ENCODE measurements at places on chromosomes 5 and 9.
A peak's percentile ranks its signal among the peaks of the same experiment; 100 is the strongest.

- no peak for DNase-seq
These were observed 27.6 kb downstream of the ACTL7A start for GRCh38 chr9:108889649-108890067.

DNA sequence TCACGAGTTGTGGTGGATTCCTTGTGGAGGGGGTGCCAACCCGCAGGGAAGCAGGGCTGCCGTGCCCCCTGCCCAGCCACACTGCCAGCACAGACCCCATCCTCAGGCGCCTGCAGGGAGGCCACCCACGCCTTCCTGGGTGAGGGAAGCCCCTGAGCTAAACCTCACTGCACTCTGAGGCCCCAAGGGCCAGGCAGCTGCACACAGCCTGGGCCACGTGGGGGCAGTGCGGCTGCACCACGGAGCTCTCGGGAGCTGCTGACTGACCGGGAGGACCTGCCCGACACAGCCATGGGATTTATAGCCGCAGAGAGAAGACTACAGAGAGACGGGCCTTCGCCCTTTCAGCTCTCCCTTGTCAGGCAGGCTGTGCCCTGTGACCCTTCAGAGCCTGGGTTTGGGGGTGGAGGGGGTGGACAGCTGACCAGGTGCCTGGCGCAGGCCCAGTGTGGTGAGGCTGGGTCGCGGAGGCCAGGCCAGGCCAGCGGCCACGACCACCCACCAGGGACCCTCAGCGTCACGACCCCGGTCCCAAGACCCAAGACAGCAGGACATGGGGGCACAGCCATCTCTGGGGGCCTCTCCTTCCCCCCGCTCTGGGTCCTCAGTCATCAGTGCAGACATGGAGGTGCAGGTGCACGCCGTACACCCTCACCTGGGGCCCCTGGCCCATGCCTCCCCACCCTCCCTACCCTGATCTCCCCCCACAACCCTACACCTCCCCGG, 4.3 kb upstream of the AHRR start:
- peak; percentile 77 for DNase-seq

DNA sequence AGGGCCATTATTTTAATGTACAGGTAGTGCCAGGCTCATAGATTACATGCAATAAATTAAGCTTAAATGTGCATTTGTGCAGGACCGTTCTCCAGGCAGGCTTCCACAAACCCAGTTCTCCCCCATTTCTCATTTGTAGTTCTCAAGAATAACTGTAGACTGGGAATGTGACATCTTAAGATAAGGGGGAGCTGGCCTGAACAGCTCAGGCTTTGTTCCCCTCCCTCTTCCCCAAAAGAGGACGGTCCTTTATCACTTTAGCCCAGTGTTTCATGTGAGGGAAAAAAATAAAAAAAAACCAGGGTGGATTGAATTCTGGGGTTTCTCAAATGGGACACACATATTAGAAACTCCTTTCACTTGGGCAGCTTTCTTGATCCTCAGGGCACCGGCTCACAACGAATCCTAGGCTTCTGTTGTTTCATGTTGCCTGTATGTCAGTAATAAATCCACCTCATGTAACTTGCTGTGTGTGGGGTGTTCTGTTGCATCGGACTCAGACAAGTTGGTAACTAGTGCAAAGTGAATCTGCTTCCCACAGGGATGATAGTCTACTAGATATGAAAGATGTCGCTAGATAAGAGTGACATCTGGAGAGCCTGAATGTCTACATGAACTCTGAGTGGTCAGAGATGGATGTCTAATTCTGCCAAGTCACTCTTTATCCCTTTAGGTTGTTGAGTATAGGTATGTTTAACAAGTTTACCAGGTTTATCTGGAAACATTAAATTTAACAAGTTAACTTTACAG, 2030.6 kb upstream of the NUDT12 start:
- no peak for DNase-seq

DNA sequence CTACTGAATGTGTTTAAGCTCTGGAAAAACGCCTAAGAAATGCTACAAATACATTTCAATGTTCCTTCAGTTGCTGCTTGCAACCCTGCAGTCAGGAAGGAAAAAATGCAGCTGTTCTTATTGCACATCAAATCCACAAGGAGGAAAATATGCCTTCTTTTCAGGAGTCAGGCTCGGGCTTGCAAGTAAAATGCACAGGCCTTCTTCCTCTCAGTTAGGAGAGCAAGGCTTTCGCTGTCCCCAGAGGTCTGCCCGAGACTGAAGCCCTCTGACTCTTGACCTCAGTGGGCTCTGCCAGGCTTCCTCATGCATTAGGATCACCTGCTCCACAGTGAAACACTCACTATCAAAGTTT, 899 bp upstream of the SHC3 start:
- no peak for DNase-seq

- no peak for DNase-seq
These were observed 74.0 kb upstream of the PHYKPL start for GRCh38 chr5:178306430-178307225.

GRCh38 chr9:85527331-85528020, 214.3 kb downstream of the AGTPBP1 start:
- peak; percentile 27 for DNase-seq

DNA sequence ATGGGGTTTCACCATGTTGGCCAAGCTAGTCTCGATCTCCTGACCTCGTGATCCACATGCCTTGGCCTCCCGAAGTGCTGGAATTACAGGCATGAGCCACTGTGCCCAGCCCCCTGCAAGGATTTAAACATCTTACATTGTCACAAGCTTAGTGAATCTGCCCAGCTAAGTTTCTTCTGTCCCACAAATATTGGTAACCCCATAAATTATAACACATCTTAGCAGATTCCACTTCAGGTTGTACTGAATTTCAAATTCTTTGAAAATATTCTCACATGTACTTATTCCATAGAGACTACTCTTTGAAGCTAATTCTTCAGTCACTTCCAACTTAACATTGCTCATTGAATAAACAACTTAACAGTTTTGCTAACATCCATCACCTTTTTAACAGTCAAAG, 13.4 kb upstream of the AFF4 start:
- no peak for DNase-seq

- no peak for DNase-seq
These were observed 57.5 kb upstream of the ADRB2 start for GRCh38 chr5:148768806-148769415.

DNA sequence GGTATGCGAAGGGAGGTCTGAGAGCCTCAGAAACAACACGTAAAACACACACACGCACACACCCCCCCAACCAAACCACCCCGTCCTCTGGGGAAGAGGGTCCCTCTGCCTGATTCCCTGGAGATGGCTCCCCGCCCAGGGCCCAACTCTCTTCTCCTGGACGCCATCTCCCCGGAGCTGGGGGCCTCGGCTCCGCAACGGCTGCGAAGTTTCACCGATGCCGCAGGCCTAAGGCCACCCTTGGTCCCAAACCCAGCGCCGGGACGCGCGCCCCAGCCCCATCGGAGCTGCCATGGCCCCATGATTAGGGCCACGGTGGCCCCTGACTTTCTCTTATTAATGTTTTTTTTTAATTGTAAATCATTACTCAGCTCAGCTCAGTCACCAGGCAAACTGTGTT, 181.4 kb upstream of the TBCA start:
- DNase-seq = no peak

DNA sequence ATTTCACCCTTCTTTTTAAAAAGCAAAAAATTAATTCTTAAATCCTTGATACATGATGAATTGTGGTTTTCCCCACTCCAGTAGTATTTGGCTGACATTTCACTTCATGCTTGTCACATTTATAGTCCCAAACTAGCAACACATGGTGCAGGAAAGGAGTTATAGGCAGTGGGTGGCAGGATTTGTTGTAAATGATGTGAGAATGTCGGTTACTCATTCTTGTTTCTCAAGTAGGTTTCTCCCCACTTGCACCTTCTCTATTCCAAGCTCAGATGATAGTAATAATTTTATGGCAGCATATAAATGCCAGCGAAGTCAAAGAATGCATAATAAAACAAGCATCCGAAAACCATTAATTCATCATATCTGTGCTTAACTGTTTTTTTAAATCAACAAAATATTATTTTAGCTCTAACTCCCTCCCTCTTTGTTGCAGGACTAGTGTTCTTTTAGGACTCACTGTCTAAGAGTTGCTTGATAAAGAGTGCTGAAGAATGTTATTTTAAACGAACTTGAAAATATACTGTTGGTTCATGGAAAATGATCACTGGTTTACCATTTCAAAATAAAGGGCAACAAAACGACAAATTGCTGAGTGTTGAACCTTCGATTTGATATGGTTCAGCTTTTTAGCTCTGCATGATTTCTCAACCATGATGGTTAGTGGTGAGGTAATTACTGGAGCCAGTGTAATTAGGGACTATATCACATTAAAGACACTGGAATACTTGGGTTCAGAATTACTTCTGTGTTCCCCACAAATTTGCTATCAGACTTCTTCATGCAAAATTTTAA, 88.1 kb upstream of the ADAMTSL1 start:
- no peak for DNase-seq

GRCh38 chr5:150181766-150182545, 7.9 kb upstream of the SLC6A7 start:
- no peak for DNase-seq

- no peak for DNase-seq
These were observed 42.1 kb downstream of the MRPL36 start for GRCh38 chr5:1757511-1757910.

GRCh38 chr9:121326130-121326838, 43.8 kb downstream of the STOM start:
- DNase-seq = no peak

DNA sequence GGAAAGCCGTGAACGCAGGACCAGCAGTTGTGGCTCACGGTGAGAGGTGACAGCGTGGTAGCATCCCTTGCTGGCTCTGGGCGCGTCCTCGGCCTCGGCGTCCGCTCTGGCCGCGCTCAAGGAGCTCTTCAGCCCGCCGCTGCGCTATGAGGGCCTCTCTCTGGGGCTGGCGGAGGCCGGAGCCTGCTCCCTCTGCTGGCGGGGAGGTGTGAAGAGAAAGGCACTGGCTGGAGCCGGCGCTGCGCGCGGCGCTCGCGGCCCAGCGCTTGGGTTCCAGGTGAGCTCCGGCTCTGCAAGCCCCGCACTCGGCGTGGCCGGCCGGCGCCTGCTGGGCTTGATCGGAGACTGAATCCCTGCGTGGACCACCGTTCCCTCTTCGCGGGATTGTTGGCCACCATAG, 705.6 kb downstream of the SEMA5A start:
- no peak for DNase-seq

DNA sequence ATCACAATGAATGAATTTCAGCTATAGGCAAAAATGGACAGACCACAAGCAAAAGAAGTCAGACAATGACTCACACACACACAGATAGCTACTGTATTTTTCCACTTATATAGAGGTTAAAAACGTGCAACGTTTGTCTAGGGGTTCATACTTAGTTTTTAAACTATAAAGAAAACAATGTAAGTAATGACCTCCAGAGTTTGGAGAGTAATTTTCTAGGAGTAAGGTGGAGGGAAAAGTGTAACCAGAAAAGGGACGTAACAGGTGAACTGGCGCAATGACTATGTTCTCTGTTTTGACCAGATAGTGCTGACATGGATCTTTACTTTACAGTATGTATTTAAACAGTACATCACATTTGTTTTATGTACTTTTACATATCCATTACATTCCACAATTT, 51.1 kb downstream of the FNIP1 start:
- no peak for DNase-seq

DNA sequence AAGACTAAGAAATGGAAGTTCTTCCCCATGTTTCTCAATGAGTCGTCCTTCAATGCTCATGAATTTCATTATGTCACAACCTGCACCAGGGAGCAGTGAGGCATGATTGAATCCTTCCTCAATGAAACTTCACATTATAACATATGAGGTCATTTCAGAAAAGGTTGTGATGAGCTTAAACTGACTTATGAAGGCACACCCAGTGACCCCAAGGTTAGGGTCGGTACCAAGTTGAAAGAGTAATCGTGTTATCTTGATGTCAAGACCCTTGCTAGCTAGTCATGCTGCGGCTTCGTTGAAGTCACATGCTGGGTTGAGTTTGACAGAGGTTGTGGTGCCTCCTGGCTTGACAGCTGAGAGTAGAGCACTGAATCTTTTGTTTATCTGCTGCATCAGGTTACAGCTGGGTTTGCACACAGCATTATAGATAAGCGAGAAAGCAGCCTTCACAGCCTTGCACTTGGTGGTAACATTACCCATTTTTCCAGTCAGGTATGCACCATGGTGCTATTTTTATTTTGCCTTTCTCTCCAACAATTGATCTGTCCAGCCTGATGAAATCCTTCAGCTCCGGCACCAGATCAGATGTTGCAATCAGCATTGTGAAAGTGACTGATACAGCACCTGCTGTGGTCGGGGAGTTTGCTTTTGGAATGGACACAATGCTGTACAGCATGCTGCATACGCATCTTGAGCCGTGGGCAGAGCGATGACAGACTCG, 133.2 kb downstream of the ERCC6L2 start:
- DNase-seq = peak; percentile 9

GRCh38 chr5:151285683-151286082, 17.9 kb downstream of the SLC36A3 start:
- DNase-seq = no peak

- DNase-seq = no peak
These were observed 150.1 kb upstream of the MPDZ start for GRCh38 chr9:13429301-13430190.

GRCh38 chr5:115767424-115767823, 49.0 kb downstream of the CDO1 start:
- no peak for DNase-seq

DNA sequence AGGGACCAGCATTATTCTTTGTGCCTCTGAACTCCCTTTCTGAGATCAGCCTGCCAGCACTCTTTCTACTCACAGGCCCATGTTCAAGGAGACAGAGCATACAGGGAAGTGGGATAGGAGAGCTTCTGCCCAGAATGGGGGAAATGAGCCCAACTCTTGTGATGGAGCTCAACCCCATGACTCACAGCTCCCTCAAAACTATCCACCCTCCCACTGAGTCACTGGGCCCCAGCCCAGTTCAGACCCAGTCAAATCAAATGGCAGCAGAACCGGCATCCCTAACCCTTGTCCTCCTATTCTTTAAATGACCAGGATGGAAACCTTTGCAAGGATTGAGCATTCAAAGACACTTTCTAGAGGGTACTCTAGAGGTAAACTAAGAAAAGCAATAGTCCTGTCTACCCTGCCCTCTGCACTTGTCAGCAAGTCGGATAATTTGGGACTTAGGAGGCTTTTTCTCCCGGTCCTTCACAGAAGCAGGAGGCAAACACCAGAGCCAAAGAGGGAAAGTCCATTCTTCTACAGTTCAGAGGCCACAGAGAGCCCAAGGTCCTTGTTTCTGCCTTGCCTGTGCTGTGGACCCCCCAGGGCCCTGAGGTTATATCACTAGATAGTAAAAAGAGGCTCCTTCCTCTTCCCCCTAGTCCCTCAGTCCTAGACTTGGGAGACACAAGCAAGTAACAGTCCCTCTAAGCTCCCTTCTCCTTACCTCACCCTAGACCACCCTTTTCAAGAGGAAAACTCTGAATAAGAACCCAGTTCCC, 3.2 kb downstream of the ATOSB start:
- no peak for DNase-seq
